ENCODE measurements at places on chromosomes 2 and 18.

DNA sequence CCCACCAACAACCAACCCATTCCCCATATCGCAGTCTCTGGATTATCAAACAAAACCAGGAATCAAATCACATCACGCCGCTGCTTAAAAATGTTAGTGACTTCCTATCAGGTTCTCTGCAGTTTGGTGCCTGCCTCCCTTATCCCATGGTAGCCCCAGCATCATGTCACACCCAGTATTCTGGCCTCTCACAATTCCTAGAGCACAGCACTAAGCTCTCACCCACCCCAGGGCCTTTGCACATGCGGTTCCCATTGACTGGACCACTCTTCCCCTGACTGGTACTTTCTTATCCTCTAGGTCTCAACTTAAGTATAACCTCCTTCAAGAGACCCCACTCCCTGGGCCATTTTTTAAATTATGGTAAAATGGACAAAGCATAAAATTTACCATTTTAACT is 12.8 kb downstream of the ATP8B1 start:
- no peak for DNase-seq

- DNase-seq, result no peak
Observed at GRCh38 chr2:172093416-172094293, 8.3 kb downstream of the DLX1 start.

DNA sequence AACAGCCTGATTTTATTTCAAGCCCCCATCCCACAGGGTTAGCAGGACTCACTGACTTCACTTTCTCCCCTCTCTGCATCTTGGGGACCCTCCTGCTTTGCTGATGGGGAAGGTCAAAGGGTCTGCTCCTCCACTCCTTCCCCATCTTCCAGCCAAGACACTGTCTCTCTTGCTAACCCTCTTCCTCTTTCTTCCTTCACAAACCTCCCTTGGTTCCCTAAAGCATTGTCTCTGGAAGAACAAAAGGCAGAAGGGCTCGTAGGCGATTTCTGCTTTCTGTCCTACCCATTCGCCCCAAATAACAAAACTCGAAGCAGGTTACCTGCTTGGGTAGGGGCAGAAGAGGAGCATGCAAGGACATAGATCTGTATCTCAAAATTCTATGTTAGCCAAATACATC is 5.5 kb upstream of the SLC4A3 start:
- DNase-seq, result no peak

DNA sequence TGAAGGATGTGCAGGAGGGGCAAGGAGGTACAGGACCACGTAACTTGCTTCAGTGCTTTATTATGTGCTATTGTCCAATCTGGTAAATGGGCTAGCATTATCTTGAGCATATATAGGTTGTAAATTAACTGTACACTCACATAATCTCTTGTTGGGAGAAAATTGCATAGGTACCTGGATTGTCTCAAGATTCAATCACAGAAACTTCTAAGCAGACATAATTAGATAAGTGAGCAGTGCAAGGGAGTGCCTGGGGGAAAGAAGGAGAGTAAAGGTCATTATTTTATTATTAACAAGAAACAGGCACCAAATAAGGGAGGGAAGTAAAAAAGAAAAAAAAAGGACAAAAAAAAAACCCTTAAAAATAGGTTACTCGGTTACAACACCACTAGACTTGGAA is 186.2 kb downstream of the MBD5 start:
- DNase-seq, result no peak

DNA sequence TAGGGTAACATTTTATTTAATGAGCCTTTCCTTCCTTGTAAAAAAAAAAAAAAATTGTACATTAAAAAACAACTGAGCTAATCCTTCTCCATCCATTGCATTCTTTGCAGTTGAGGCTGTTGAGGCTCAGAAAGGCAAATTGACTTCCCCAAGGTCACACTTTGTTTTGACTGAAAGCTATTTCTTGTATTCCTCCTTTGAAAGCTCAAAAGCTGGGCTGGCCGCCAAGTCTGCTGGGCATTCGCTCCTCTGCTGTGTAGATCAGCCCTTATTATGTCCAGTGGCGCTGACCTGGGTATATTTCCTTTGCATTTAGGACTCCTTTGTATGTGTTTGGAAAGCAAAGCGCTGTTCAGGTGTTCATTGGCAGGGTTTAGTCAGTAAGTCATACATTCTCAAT is 44.0 kb downstream of the SGPP2 start:
- no peak for DNase-seq

DNA sequence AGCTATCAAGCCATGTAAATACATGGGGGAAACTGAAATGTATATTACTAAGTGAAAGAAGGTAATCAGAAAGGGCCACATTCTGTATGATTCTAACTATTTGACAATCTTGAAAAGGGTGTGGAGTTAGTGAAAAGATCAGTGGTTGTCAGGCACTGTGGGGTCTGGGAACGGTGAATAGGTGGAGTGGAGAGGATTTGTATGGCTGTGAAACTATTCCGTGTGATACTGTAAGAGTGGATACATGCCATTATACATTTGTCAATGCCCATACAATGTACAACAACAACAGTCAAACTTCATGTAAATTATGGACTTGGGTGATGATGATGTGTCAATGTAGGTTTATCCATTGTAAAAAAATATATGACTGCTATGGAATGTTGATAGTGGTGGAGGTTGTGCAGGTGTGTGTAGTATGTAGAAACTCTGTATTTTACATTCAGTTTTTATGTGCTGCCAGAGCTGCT is 1116.2 kb downstream of the SUCLG1 start:
- no peak for DNase-seq

DNA sequence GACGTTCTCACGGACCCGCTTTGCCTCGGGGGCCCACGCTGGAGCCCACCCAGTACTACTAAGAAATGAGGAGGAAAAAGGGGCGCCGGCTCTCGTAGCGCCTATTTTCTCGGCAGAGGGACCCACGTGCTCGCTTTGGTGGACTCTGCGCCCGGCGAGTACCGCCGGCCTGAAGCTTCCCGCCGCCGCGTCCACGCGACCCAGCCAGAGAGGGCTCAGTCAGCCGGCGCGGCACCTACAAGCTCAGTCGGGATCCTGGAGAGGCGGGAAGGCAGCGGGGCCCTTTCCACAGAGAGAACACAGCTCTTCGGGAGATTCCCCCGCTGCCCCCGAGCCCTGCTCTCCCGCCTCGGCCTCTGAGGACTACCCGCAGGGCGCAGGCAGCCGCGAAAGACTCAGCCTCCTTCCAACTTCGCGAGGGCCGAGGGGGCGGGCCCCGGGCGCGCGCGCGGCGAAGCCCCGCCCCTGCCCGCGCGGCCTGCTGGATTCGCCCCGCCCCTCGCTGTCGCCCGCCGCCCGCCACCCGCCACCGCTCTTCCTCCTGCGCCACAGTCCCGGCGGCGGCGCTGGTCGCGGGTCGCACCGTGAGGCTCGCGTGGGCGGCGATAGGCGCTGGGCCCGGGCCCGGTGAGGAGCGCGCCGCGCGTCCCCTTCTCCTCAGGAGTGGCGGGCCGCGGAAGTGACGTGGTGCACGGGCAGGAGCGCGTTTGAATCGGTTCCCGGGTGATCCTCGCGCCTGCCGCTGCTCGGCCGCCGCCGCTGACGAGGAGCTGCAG is at the start of gene SMCHD1:
SMCHD1 (plus strand) TSS at position 549 of the 776 bp plus-strand sequence. CDS start 350 bp downstream, outside the sequence.
- peak; percentile 72 for DNase-seq

GRCh38 chr18:7723558-7723957 is 156.4 kb downstream of the PTPRM start:
- no peak for DNase-seq
